Suppressor macrophage treated with lipopolysaccharide for 1 hour (primary cell): ENCODE measurements at places on chromosomes 7 and 10.
A peak's percentile ranks its signal among the peaks of the same experiment; 100 is the strongest.

GRCh38 chr7:826230-826917, 5.9 kb upstream of the SUN1 start:
- no peak for DNase-seq

GRCh38 chr7:85030893-85031292, 156.0 kb downstream of the SEMA3D start:
- peak; percentile 57 for DNase-seq

- DNase-seq = peak; percentile 45
Measured at GRCh38 chr7:75639071-75639885, 99.5 kb downstream of the HIP1 start.

- DNase-seq = no peak
Measured at GRCh38 chr10:44033008-44033407, 351.9 kb downstream of the CXCL12 start.

DNA sequence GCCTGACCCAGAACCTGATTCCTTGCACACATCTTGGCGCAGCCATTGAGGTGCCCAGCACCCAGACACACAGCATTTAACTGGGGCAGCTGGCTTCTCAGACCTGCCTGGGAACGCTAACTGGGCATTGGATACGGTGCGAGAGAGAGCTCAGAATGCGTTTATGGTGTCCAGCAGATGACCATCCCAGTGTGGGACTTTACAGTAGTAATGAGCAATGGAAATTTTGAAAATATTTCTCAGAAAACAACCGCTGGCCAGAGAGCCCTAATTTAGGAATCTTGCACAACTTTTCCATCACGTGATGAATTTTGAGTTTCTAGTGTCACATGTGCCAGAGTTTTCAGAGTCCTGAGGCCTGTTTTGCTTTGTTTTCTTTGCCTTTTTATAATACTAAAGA, 78.2 kb upstream of the SEC61G start:
- DNase-seq = no peak

DNA sequence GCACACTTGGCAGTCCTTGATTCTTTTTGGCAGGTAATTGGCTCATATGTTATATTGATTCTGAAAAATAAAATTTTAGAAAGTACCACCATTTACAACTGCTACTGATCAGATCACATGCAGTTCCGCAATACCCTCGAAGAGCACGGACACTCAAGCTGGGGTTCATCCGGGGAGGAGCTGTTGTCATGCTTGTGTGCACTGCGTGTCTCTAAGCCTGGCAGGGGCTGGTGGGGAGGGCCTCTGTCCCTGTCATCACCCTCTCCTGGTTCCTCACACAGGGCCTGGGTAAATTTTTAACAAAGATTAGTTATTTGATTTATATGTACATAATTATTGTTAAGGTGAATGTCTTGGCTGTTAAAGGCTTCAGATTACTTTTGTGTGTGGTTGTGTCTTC, 45.2 kb downstream of the TRRAP start:
- DNase-seq = no peak

- no peak for DNase-seq
Measured at GRCh38 chr7:158814637-158815036, 14.7 kb downstream of the ESYT2 start.

GRCh38 chr10:21196822-21197395, 299.8 kb upstream of the NEBL start:
- DNase-seq = no peak

DNA sequence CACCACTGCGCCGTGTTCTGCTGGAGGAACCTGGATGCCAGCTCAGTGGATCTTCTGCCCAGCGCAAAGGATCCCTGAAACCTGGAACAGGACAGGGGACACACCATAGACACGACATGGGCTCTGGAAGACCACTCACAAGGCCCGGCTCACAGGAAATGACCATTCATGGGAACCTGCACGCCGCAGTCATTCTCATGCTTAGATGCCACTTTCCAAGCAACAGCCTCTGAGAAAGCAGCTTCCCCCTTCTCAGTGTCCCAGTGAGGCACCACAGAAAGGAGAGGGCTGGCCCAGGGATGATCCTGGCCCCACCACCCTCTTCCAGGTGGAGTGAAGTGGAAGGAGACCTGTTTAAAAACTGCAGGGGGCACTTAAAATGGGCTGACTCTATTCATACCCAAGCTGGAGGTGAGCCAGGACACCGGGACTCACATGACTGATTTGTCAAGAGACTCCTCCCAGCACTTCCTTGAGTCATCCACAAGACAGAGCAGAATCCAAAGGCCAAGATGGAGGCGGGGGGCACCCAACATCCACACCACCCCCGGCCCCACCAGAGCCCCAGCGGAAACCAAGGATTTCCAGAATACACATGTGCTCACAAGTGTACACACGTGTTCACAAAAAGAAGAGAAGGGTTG, 11.2 kb downstream of the CTBP2 start:
- DNase-seq = peak; percentile 57

GRCh38 chr7:157487046-157487770, 150.4 kb downstream of the DNAJB6 start:
- no peak for DNase-seq

- no peak for DNase-seq
Measured at GRCh38 chr10:53697038-53697437, 924.5 kb upstream of the MBL2 start.

- no peak for DNase-seq
Measured at GRCh38 chr10:53403688-53404087, 631.1 kb upstream of the MBL2 start.

DNA sequence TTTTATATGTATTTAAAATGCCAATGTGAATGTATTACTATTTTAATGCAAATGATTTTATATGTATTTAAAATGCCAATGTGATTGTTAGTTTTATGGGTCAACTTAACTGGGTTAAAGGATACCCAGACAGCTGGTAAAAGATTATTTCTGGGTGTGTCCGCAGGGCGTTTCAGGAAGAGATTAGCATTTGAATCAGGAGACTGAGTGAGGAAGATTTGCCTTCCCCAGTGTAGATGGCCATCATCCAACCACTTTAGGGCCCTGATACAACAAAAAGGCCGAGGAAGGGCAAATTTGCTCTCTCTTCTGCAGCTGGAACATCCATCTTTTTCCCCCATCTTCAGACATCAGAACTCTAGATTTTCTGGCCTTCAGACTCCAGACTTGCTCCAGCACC, 116.2 kb downstream of the BAMBI start:
- DNase-seq = no peak

- no peak for DNase-seq
Measured at GRCh38 chr7:783556-784490, 48.5 kb upstream of the SUN1 start.

DNA sequence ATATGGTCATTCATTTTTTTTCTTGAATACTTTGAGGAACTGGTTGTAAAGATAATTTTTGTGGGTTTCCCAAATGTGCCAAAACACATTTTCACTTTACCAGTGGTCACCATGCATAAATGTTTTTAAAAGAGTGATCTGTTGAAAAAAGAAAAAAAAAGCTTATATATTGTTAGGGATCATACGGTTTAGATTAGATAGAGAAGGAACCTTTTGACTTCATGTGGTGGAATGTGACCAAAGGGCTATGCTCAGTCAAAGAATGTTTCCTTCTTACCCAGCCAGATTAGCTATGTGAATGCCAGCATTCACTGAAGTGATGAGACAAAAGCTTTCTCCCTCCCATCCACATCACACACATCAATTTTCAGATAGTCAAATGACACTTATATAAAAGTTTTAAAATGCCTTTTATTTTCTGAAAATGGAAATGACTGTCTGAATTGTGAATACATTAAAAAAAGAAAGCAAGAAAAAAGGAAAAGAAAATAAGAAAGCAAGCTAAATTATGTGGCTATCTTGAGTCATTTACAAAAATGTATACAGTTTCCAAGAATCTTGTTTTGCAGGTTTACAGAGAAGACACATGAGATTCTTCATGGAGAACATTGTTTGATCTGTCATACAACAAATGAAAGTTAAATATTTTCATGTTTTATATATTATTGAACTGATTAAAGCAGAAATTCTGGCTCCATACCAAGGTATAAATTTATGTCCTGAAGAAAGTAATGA, 8.6 kb upstream of the CPED1 start:
- no peak for DNase-seq

- no peak for DNase-seq
Measured at GRCh38 chr7:94130716-94131115, 126.6 kb upstream of the BET1 start.

GRCh38 chr10:25083546-25084111, 67.2 kb downstream of the THNSL1 start:
- no peak for DNase-seq

DNA sequence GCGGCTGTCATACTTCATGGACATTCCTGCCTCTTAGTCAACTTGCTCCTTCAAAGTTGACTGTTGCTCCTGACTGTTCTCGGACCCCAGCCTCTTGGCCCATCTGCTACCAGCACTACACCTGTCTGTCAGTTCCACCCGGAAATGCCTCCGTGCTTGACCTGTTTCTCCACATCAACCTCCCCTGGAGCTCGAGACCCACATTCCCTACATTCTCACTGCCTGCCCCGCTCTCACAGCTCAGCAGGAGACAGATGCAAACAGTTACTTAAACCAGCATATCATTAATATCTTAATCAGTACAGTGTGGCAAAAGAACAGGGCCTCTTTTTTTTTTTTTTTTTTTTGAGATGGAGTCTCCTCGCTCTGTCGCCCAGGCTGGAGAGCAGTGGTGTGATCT, 174.3 kb downstream of the NRP1 start:
- DNase-seq = no peak

DNA sequence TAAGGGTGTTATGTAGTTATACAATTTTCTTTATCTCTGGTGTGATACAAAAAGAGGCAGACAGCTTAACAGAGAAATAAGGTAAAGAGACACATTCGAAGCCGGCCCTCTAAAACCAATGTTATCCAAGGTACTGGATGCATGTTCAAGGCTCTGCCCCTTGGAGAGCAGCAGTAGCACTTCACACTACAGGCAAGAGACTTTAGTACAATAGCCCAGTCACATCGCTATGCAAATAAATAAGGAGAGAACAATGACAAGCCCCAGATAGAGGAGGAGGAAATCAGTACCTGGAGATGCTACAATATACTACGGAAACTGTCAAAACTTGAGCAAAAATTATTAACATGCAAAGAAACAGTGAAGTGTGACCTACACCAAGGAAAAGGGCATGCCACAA, 111.1 kb downstream of the ITGB1 start:
- no peak for DNase-seq
